ENCODE measurements at places on chromosomes 2 and 18.

DNA sequence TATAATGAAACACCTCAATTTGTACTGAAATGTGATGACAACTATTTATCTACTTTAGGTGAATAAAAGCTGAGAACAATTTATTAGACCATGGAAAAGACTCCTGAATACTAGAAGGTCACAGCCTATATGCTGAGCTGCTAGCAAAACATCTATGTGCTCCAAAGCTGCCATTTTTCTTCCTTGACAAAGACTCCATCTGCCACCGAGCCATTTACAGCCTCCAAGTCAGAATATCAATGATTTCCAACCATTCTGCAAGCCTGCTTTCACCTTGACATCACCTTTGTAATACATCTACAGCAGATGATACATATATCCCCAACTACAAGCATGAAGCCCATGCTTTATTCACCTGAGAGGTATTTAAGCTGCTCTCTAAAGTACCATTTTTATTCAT lies 84.9 kb downstream of the BAZ2B start:
- no peak for DNase-seq

GRCh38 chr18:5900262-5900661 lies 4.9 kb upstream of the TMEM200C start:
- DNase-seq: no peak

DNA sequence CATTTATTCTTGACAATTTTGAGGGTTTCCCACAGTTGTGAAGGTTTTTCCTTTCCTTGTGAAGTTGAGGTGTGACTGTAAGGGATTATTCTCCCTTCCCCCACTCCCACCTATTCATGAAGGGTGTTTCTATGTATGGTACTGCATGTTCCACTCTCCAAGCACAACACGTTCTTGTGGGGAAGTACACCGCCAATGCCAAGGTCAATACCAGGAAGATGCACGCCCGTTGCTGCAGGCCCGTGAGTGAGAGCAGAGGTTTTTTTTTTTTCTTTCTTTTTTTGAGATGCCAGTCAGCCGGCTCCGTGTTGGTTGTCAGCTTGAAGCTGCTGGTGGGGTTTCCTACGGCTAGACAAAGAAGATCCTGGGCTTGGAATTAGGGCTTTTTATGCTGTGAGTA lies 38.6 kb upstream of the EPHA4 start:
- DNase-seq: no peak

- no peak for DNase-seq
Observed at GRCh38 chr2:162328424-162329157, 10.1 kb upstream of the IFIH1 start.

- peak; percentile 67 for DNase-seq
Observed at GRCh38 chr2:176187899-176188773, at the start of gene HOXD1. HOXD1 (plus strand) TSS chr2:176188668; CDS start chr2:176188802, 134 bp downstream.

DNA sequence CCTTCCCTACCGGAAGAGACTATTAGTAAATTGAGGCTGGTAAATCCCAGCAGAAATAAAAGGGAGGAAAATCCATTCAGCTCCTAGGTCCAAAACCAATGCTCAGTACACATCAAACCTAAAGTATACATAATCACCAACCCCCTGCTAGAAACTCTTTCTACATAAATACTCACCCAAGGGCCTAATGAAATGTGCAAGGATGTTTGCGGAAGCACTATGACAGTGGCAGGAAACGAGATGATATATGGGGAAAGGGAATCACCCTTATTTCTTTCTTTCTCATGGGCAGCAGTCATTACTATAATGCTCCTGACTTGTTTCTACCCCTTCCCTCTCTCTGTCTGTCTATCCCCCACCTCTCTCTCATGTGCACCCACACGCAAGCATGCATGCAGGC lies 1.3 kb upstream of the SCTR start:
- DNase-seq: no peak

- no peak for DNase-seq
Observed at GRCh38 chr2:86794861-86795260, 4.1 kb upstream of the CD8A start.
